ENCODE measurements at places on chromosomes 11 and 22.

DNA sequence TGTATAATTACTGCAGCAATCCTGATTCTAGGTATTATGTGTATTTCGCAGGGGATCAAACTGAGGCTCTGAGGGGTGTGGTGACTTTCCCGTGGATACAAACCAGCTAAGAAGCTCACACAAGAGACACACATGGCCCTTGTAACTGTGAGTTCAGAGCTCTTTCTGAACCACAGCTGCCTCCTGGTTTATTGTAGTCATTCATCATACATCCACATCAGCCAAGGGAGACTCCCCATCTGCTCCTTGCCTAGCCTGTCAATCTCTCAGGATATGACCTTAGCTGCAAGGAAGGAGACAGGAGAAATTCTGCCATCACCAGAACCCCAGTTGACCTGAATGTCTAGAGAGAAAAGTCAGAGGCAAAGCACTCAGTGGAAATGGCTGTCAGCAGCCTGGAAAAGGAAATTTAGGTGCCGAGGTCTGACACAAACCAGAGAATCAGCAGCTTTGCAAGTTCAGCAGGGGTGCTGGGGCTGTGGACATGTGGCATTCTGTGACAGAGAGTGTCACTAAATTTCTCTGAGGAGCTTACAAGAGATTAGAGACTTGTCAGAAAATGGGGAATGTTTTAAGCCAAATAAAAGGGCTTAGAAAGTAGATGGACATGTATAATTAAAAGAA is 209.5 kb downstream of the AASDHPPT start:
- DNase-seq: no peak

DNA sequence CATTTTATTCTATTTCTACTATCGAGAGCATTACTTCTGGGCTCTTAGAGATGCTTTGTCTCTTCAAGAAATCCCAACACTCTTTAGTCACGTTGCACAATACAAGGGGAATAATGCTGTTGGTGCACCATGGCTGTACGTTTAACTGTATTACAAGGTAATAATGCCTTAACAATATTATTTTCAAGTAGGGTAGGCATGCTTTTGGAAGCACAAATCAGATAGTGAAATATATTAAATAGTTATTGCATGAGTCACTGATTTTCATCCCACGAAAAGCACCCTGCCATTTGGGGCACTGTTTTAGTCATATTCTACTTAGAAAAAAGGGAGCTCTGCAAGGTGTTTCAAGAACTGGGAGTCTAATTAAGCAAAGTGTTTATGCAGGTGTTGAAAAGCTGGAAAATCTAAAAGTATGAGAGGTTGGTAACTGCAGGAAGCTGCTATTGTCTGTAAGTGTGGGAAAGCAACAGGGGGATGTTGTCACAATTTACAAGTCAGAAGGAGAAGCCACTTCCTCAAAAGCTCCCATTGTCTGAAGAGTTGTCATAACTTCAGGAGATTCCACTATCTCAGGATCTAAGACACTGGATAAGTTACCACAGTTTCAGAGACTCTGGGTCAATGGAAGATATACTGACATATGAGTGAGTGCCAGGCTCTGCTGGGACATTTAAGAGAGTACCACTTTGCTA is 218.2 kb downstream of the JRKL start:
- no peak for DNase-seq

DNA sequence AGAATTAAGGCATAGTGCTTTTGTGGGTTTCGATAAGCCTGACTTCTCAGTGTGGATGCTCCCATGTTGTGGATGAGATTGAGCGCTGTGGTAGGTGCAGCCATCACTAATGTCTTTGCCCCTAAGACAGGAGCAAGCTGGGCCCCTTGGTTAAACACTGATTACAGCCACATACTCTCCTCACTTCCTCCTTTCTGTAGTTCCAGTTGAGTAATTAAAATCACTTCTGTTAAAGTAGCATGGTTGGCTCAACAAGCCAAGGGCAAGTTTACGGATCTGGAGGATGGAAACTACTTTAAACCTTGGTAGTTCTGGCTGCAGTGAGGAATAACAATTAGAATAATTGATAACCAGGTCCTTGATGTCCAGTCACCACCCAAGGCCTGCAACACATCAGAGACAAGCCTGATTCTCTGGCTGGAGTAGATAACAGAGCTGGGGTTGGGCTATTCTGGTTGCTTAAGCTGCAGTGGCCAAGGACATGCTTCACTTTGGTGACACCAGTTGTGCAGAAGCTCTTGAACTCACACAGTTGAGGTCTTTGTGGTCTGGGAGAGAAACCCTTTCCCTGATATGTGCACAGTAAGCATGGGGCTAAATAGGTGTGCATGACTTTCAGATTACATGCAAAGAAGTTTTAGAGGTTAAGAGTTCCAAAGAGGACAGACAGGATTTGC is 81.3 kb downstream of the KIRREL3 start:
- DNase-seq: no peak

GRCh38 chr11:96043291-96043690 is 119.4 kb upstream of the MTMR2 start:
- no peak for DNase-seq

DNA sequence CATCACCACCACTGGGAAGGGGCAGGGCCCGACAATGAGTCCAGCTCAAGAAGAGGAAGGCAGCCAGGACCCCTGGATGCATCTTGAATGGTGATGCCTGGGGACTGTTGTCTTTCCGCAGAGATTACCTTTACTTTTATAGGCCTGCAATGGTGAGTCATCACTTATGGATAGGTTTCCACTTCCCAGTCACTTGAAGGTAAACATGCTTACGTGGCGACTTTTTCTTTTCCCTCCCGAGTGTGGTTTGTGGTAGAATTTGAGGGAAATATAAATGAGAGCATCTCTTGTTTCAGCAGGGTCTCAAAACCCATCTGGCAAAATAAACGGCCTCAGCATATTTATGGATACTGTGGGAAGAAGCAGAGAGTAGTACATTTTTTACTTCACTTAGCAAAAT is at the start of gene MMP13:
MMP13 (minus strand) TSS at position 109 of the 400 bp plus-strand sequence; CDS start at position 82, 27 bp downstream.
- no peak for DNase-seq

DNA sequence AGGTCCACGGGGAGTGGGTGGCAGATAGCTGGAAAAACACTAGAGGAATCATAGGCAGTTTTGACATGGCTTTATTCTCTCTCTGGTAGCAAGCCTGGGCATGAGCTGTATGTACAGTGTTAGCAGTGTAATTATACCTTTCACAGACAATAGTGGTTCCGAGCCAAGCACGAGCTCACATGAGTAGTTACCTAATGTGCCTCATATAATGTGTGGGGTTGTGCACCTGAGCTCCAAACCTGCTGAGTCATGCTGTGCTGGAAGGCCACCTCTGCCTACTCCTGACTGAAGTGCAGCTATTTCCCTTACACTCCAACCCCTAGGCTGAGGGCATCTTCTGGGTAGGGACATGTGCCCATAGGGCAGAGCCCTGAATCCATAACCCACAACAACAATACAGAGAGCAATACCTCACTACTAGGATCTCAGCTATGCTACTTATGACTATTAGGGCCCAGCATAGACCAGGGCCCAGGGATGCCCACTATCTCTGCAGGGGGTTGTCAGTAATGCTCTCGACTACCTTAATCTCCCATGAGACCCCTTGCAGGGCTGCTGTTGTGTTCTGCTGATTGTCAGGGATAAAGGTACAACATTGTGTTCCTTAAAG is 432.1 kb downstream of the DYNC2H1 start:
- DNase-seq: no peak

- no peak for DNase-seq
These were observed 28.2 kb downstream of the OR6Q1 start for GRCh38 chr11:58059007-58059350.

DNA sequence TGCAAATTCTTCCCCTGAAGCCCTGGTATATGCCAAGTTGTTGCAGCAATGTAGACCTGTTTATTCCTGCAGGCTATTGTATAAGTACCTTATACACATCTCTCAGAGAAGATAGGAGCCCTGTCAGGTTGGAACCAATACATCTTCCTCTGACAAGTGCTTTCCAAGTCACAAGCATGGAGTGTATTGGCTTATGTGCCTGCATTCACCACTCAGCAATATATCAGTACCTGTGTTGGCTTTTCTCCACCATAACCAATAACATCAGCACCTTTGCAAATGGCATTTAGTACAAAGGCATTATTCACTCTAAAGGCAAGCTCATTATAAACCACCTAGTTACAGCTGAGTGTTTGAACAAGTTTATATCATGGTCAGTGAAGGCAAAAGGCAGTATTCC is 611.7 kb upstream of the CNTN5 start:
- DNase-seq: no peak

- DNase-seq: no peak
These were observed 4.4 kb upstream of the DAGLA start for GRCh38 chr11:61675826-61676225.

DNA sequence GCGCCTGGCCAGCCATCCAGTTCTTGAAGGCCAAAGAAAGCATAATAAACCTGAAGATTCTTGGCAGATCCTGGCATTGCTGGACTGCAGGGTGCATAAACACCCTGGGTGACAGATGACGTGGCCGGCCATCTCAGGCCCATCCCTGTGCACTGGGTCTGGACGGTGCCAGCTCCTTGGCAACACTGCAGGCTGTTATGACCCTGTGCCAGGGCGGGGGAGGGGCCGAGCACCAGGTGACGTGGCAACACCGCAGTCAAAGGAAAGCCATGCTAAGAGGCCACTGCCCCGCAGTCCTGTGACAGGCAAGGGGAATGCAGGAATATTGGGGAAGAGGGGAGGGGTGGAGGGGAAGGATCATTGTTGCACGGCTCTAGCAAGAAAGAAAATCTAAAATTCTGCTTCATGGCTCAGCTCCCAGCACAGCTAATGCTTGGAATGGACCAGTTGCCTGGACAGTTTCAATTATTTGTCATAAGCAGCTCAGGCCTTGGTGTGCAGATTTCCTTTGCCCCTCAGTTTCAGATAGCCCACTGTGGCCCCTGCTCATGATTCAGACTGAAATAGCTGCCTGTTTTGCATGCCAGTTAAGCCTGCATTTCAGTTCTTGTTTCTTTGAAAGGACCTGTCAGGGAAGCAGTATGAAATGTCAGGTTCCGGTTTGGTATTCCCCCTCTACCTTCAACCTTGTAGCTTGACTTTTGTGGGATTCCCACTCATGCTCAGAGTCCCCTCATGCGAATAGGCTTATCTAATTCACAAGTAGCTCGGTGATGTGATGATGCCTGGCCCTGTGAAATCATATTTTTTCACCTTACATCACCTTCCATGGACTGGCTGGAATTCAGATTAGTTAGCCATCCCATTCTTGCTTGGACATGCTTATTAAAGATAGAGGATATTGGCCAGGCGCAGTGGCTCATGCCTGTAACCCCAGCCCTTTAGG is 29.7 kb upstream of the DDX6 start:
- DNase-seq: no peak

DNA sequence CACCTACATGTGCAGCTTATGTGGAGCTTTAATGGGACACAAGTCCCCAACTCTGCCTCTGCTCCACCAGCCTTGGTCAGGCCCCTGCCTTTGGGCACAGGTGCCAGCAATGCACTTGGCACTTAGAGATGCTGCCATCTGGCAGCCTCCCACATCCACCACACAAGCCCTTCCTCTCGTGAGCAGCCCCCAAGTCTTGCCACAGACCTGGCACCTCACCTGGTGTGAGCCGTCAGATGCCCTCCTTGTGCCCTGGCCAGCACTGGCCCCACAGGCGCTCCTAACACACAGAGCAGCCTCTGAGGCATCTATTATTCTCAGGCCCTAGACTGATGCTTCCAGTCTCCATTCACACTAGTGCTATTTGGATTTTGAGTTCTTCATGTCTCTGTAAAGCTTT is 24.5 kb upstream of the SERPIND1 start:
- no peak for DNase-seq

DNA sequence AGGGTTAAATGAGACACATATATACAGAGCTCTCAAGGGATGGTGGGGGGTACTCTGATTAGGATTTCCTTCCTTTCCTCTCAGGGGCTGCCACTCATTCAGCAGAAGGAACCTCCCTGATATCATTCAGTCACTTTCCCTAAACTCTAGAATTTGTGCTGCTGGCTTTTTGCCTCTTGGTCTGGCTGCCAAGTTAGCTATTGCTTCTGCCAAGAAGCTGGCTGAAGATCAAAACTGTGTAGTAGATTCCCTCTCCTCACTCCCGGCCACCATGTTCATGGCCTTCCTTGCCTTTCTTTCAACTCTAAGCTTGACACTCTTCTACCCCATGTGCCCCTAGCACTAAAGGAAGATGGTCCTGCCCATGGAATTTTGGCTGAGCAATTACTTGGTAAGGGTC is 18.7 kb downstream of the SLC6A5 start:
- DNase-seq: no peak

DNA sequence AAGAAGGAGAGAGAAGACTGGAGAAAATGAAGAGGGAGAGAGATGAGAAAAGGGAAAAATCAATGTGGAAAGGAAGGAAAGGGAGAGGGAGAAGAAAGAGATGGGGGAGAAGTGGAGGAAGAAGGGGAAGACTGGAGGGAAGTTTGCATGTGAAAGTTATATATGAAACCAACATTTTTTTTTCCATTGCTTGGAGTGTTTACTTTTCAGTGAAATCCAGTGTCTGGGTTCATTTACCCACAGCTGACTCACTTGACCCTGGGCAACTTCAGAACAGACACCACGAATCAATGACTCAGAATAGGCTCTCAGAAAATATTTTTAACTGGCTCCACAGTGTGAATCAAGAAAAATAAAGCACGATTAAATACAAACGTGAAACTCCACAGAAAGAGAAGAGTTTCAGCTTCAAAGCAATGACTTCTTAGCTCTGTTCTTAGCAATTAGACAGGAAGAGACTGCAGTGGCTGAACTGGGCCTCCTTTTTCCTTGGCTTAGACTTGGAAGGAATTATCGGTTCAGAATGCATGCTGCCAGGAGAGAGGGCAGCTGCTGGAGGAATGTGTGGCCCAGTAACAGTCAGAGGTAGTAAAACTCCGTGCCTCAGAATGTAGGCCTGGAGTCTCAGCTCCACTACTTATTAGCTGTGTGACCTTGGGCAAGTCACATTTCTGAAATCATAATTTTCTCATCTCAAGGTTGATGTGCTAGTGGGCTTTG is 237.5 kb downstream of the MIAT start:
- DNase-seq: no peak

GRCh38 chr11:38598418-38598817 is 2000.4 kb upstream of the RAG2 start:
- no peak for DNase-seq

- no peak for DNase-seq
These were observed 690 bp upstream of the UVRAG start for GRCh38 chr11:75814363-75814676.

DNA sequence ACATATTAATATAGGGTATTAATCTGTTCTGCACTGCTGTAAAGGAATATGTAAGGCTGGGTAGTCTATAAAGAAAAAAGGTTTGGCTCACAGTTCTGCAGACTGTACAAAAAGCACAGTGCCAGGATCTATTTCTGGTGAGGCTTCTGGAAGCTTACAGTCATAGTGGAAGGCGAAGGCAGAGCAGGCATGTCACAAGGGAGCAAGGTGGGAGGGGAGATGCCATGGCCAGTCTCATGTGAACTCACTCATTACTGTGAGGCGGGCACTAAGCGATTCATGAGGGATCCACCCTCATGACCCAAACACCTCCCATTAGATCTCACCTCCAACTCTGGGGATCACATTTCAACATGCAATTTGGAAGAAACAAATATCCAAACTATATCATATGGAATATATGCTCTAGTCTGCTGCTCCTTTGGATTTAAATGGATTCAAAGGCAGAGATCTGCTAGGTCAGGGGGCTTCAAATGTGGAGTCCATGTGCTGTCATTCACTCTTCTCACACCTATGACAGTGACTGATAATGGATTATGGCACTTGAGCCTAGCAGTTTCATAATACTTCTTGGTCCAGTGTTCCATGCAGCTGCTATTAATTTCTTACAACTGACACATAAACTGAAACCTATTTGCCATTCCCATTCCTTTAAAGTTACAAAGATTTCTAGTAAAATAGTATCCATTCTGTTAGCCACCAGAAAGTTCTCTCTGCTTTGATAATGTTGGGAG is 146.0 kb downstream of the ATG16L2 start:
- no peak for DNase-seq

Data from stimulated activated CD8-positive, alpha-beta memory T cell treated with anti-CD3 and anti-CD28 coated beads, Interleukin-7, amount 100 ng/mL, for 1 hour (primary cell).